ENCODE measurements at places on chromosomes 13 and 19.

DNA sequence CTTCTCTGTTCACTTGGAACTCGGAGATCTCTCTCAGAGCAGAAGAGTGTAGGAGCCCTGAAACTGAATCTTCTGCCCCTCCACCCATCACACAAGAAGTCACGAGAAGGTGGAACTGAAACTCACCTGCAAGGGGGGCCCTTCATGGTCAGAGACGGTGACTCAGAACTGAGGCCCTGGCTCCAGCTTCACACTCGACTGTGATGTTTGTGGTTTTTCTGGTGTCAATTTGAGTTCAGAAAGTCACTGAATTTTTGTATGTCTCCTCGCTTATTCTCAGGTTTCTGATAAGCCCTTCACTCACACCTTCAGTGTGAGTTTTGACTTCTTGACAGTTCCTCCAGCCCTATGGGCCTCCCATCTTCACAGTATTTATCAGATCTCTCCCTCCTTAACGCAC lies 23.1 kb downstream of the SIGLEC5 start:
- no peak for DNase-seq

- DNase-seq = no peak
These were observed 4.2 kb upstream of the RPS11 start for GRCh38 chr19:49491804-49492572.

DNA sequence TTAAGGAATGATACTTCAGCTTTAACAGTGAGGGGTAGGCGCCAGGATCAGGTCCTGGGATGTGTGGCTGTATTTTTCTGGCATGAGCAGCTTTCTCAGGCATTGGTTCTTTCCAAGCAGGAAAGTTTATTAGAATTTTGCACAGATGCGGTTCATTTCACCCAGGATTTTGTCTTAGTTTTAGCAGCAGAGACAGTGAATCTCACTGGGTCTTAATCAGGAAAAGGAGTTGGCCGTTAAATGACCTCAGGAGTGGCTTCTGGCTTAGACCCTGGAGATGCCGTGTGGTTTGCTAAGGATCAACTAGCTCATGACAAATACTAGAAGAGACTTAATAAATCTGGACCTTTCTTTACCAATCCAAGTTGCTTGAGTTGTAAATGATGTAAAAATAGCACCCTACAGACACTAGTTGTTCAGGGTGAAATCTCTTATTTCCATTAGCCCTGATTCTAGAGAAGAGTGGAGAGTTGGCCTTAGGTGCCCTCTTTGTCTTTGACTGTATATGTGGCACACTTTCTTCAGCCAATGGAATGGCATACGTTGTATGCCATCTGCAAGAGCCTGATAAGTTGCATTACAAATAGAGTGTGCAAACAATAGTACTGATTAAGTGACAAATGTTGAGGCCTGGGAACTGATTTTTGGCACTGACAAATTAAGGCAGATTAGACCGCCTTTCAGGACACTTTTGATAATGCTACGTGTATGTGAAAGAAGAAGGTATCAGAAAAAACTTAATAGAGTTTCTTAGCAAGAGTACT lies 34.0 kb downstream of the LRCH1 start:
- no peak for DNase-seq

GRCh38 chr19:38679839-38680238 lies 32.4 kb downstream of the ACTN4 start:
- no peak for DNase-seq

DNA sequence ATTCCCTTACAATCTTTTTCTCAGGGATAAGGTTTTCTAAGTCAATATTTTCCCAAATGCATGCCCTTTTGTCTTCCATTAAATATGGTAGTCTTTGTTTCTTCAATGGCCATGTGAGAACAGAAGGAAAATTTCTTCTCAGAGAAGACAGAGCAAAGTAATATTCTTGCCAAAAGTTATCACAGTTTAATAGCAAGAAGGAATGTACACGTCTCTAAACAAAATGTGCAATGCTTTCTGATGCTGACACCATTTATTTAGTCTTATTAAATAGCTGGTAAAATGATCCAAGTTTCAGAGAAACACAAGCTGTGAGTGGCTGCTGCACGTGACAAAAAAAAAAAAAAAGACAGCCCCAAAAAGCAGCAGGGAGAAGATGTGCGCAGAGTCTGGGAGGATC lies 542.5 kb downstream of the GPC6 start:
- DNase-seq = no peak

- DNase-seq = no peak
These were observed 6.1 kb downstream of the LGALS14 start for GRCh38 chr19:39710333-39710890.

DNA sequence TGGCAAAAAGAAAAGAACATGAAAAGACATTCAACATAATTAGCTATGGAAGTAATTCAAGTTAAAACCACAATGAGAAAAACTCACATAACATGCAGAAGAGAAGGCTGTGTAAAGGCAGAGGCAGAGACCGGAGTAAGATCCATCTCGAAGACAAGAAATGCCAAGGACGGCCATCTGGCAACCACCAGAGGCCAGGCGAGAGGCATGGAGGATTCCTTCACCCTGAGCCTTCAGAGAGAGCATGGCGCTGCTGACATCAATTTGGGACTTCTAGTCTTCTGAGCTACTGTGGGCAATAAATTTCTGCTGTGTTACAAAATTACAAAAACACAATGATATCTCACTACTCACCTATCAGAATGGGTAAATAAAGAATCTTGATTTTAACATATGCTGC lies 381.0 kb downstream of the TSHZ3 start:
- no peak for DNase-seq

GRCh38 chr19:30323904-30324303 lies 48.3 kb upstream of the ZNF536 start:
- DNase-seq = no peak

DNA sequence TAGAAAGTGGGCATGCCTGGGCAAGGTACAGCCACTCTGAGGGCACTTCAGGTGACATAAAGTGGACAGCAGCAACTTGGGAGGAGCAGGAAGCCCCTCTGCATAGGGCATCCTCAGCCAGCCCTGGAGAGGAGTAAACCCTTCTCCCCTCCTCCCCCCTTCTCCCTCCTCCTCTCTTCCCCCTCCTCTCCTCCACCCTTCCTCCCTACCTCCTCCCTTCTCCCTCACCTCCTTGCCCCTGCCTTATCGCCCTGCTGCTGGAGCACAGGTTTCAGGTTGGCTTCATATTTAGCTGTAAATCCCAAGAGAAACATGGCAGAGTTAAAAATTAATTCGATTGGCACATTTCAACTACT lies 30.5 kb upstream of the ATP12A start:
- no peak for DNase-seq

DNA sequence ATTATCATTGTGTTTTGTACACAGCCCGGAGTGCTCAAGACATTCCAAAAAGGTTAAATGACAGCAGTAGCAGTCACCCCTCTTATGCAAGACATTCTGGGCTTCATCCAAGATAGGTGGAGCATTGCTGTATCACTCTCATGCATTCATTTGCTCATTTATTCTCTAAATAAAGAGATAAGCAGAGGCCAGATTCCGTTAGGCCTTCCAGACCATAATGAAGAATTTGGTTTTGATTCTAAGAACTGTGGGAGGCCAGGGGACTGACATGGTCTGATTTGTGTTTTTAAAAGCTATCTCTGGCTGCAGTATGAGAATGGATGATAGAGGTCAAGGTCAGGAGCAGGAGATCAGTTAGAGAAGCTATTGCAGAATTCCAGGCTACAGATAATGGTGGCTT lies 145.8 kb downstream of the KCNRG start:
- DNase-seq = no peak

DNA sequence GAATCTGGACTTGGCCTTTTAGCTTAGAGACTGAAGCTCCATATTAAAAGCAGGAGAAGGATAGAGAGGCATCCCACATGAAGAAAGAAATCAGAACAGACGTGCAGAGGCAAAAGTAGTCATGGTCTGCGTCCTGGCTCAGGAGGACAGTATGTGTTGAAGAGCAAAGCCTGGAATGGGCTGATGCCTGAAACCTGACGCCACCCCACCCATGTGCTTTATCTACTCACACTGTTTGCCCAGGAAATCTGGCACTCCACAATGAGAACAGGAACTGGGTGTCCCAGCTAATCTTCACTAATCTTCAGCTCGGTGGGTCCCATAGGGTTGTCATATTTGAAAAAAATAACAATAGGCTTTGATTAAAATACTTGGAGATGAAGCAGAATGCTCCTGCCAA lies 549.0 kb upstream of the GPC6 start:
- DNase-seq = no peak

GRCh38 chr19:4063369-4064148 lies 3.1 kb downstream of the ZBTB7A start:
- DNase-seq = no peak

GRCh38 chr13:96503481-96503880 lies 413.6 kb downstream of the HS6ST3 start:
- no peak for DNase-seq

DNA sequence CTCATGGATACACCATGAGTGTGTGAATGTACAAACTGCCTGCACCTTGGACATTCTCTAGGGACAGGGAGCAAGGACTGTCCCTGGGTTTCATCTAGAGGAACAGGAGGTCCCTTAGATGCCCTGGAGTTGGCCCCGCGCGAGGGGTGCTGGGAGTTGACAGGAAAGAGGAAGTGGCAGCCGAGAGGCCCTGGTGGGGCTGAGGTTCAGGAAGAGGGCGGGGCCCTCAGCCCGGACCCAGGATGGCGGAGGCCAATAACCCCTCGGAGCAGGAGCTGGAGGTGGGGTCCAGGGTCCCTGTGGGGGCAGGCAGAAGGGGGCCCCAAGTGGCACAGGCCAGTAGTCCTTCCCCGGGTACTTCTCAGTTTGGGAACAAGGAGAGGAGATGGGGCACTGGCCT lies 6.9 kb downstream of the PKN1 start:
- peak; percentile 71 for DNase-seq

DNA sequence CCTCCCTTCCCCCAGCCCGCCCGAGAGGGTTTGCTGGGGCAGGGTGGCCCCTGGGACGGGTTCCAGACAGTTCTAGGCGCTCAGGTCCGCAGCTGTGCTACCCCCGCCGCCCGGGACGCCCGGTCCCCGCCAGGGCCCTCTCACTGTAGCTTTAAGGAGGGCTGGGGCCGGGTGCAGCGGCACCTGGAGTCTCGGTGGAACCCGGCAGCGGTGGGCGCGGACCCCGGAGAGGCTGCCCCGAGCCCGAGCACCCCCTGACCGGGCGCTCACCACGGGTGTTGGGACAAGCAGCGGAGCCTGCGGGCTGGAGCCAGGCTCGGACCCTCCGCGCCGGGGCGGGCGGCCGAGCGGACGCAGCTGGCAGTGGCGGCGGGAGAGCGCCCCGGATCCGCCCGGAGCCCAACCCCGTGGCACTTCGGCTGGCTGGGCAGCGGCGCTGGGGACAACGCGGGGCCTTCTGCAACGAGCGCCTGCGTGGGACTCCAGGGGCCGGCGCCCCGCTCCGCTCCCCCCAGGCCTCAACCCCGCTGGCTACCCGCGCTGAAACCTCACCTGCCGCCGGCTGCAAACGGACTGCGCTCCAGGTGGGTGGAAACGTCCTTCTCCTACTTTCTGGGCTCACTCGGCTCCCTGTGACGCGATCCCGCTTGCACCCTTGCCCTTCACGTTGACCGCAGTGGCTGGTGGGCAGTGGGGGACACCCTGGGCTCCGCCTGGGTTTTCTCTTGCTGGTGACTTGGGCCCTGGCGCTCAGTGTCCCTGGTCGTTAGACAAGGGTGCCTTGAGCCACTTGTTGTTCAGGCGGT lies 81.1 kb downstream of the ZNF429 start:
- peak; percentile 18 for DNase-seq

- no peak for DNase-seq
These were observed 33.4 kb downstream of the RFX2 start for GRCh38 chr19:6076675-6077463.

GRCh38 chr13:28533125-28533436 lies 38.2 kb upstream of the FLT1 start:
- no peak for DNase-seq

DNA sequence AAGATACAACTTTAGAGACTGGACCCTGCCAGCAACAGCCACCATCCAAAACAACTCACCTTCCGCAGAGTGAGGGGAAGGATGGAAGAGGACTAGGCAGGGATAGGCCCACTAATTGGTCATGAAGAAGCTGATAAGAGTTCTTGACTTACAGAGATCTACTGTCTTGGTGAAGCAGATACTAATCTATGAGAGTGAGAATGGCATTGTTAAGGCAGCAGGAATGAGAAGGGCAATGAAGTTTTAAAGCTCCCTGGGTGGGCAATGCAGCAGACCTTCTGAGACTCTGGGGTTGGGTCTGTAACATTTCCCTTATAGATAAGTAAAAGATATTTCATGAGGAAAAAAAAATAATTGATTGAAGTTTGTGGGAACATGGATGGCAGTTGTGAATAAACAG lies 63.7 kb downstream of the KLF12 start:
- DNase-seq = no peak

DNA sequence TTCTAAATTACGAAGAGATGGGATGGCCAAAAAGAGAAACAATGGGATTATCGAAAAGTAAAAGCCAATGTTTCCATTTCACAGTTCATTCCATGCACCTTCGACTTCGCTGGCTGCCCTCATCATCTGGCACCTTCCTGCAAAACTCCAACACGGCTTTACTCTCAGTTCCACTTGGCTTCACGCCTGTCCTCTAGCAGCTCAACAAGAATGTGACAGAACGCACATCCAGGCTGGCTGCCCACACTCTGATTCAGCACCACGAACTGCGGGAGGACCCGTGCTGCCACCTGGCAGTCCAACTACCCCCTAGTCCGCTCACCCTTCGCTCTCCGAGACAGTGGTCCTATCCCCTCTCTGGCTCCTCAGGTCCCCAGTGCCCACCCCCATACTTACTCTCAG lies 11.7 kb downstream of the ATP7B start:
- no peak for DNase-seq

GRCh38 chr19:45331411-45331810 lies 8.7 kb upstream of the CKM start:
- DNase-seq = no peak

- DNase-seq = peak; percentile 30
These were observed 13.7 kb downstream of the WBP4 start for GRCh38 chr13:41075034-41075433.

DNA sequence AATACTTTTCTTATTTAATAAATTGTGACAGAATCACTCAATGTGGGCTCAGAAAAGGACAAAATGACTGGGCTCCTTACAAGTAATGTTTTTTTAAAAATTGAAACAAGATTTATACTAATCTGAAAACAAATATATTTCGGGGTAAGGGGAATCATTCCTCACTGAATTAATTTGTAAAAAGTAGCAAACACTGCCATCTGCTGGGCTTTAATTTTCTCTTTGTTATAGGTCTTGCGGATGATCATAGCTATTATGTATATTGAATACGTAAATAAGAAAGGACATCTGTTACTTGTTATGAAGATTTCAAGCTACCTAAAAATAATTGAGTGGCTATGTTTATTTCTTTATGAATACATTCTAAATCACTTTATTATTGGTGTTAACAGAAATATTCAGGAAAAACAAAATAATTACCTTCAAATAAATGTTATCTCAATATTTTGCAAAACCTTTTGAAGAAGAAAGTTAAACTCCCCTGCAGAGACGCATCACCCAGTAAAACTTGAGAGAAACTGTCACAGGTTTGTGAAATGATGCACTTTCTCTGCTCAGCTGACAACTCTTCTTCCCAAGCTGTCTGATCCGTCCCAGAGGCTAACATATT lies 17.8 kb upstream of the ENOX1 start:
- DNase-seq = no peak

- no peak for DNase-seq
These were observed 1468.6 kb upstream of the SLC10A2 start for GRCh38 chr13:104534847-104535246.

Data from stimulated activated CD4-positive, alpha-beta T cell treated with anti-CD3 and anti-CD28 coated beads, Interleukin-1b, Interleukin-23, amount 100 ng/mL, for 4 hours (primary cell).